ENCODE measurements at places on chromosomes 7 and 10.

GRCh38 chr10:101403161-101403560, 49.2 kb downstream of the BTRC start:
- no peak for DNase-seq

GRCh38 chr10:102534333-102534732, 30.6 kb downstream of the SUFU start:
- no peak for DNase-seq

DNA sequence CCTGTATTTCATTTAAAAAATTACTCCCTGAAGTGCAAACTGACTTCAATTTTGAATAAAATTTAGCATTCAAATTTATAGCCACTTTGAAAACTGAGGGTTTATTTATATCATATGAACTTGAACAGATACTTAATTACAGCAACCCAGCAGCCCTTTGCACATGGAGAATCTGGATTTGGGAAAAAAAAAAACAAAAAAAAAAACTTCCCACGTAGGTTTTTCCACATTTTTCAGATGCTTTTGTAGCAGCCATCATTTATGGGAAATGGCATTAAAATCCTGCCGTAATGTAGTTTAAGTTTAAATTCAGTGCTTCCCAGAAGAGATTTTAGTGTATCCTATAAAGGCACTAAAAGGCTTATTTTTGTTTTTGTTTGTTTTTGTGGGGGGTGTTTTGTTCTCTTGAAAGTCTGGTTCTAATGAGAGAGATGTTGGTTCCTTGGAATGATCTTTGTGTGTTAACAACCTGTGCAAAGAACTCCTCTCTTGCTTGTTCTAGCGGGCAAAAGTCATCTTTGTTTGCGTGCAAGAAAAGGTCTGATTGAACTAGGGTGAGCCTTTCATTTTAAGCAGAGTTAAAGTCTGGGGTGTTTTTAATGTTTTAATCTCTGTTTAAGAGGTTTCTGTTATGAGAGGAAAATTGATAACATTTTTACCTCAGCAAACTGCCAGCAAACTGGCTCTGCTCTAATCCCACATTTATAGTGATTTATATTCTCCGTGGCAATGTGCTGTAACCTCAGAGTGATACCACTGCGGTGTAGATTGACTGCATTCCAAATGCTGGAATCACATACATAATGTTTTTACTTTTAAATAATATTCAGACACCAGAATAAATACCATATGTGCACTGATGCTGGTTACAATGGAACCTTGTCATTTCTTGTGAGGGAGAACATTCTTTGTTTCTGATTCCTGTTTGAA, 105.5 kb downstream of the WNT2 start:
- DNase-seq = no peak

- DNase-seq = no peak
These were observed 49.1 kb upstream of the C1QL3 start for GRCh38 chr10:16570731-16571130.

DNA sequence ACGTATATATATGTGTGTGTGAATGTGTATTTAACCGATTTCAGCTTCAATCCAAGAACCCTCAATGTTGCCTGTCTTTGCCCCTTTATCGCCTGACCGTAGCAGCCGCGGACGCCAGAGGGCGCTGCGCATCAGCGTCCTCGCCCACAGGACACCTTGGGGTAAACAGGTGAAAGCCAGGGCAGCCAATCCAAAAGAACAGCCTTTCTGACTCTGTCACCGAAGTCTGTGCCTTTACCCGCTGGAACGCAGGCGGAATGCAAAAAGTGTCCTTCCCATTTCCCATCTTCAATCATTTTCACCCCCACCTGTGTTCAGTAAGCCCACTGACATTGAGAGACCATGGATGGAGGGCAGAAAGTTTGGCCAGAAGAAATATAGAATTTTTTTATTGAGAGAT, 3.6 kb downstream of the NXPH1 start:
- no peak for DNase-seq

- no peak for DNase-seq
These were observed 165.6 kb downstream of the ADARB2 start for GRCh38 chr10:1571587-1572237.

GRCh38 chr10:34826857-34827766, 12.0 kb upstream of the PARD3 start:
- no peak for DNase-seq

- peak; percentile 22 for DNase-seq
These were observed 1.5 kb downstream of the DUSP5 start for GRCh38 chr10:110498982-110499795.

- no peak for DNase-seq
These were observed 39.7 kb downstream of the OAT start for GRCh38 chr10:124378881-124379471.

- no peak for DNase-seq
These were observed 303.9 kb downstream of the REEP3 start for GRCh38 chr10:63825111-63825510.

DNA sequence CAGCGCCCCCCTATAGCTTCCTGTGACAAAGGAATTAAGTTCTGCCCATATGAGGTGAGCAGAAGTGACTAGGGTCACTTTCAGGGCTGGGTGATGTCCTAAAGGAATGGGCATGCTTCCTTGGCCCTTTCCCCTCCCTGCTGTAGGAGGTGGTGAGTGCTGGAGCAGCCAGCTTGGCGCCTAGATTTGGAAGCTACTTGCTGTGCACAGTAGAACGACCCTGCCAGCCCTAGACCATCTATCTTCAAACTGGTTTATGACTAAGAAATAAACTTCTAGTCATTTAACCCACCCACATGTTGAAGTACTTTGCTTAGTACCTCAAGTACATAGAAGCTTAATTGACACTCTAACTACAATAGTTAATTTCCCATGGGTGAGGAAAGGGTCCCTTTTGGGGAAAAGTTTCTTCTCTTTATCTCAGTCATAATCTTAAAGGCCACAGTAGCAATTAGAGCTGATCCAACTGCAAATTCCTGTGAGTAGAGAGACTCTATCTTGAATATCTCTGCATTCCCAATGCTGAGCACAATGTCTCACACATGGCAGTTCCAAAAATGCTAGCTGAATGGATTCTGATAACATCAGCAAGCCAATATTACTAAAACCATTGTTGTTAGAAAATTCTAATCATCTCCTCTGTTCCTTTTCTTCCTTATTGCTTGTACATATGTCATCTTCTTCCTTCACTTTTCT, 227.2 kb downstream of the RELN start:
- DNase-seq = no peak

- no peak for DNase-seq
These were observed 282.7 kb upstream of the SEMA3D start for GRCh38 chr7:85469446-85470010.

DNA sequence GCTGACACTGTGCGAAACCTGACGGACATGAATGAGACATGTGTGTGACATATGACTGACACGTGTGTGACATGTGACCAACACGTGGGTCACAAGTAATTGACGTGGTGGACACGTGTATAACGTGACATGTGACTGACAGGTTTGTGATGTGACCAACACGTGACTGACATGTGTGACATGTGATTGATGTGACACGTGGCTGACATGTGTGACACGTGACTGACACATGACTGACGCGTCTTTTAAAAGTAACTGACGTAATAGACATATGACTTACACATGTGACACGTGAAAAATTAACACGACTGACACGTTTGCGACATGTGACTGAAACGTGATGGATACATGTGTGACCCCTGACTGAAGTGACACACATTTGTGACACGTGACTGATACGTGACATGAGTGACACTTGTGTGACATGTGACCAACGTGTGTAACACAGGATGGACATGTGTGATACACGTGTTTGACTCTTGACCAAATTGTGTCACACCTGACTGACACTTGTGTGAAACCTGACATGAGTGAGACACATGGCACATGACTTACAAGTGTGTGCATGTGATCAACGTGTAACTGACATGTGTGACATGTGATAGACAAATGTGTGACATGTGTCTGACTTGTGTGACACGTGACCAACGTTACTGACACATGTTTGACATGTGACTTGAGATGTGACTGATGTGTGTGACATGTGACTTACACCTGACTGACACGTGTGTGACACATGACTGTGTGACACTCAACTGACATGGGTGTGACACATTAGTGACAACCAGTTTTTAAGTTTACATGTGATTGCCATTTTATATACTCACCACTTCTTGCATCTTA, 56.9 kb downstream of the ZNF92 start:
- no peak for DNase-seq

- DNase-seq = no peak
These were observed 29.2 kb upstream of the MKX start for GRCh38 chr10:27774831-27775230.

DNA sequence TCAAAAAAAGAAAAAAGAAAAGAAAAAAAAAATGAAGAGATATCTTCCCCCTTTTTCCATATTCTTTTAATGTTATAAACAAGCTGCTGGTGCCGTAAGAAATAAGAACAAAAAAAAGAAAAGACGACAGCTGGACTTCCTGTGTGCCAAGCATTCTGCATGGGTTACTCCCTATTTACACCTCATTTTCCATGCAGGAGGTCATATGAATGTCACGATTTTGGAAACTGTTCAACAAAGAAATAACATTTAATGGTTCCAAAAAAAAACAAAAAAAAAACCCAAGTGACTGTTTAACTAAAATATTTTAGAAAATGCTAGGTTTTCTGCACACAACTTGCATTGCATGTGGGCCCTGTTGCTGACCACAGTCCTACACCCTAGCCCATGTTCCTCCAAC, 159.3 kb downstream of the TNS3 start:
- DNase-seq = no peak

DNA sequence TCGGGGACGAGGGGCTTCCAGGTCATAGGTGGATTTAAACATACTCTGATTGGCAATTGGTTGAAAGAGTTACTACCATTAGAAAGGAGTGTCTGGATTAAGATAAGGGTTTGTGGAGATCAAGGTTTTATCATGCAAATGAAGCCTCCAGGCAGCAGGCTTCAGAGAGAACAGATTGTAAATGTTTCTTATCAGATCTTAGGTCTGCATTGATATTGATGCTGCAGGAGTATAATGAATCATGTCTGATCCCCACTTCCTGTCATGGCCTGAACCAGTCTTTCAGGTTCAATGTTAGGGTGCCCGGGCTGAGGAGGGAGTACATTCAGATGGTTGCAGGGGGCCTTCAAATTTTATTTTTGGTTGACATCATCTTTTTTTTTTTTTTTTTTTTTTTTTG, 51.4 kb downstream of the SH3PXD2A start:
- DNase-seq = no peak

DNA sequence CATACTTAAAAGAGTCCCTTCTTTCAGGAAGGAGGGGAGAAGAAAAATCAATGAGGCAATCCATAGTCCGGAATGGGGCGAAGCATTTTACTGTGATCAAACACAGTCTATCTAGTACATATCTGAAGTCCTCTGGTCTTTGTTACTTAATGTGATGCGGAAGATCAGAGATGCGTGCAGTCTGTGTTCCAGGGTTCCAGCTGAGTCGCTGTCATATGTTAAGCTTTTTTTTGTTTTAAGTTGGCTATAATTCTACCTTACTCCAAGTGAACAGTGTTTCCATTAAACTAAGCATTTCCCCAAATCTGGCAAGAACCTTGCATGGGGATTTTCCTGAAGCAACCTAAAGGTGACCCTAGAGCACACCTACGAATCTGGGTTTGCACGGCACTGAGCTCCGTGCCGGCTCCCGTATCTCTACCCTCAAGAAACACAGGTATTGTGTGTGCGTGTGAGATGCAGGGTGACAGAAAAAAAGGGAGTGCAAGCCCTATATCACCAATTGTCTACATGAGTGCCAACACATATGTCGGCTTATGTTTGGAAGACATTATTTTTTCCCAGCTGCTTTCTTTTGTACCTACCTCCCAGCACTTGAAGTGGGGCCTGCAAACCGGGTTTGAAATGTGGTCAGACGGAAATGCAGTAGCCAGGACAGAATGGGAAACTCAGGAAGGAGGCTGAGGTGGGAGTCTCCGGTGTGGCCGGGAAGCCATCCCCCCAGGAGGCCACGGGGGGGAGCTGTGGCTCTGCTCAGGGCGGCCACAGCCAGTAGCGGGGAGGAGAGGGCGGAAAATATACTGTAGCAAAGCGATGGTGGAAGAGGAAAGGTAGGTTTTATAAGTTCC, 435.8 kb upstream of the MGMT start:
- DNase-seq = peak; percentile 67

GRCh38 chr7:4531236-4531635, 150.9 kb upstream of the FOXK1 start:
- no peak for DNase-seq

GRCh38 chr7:135980012-135980551, 2.9 kb upstream of the MTPN start:
- DNase-seq = no peak

DNA sequence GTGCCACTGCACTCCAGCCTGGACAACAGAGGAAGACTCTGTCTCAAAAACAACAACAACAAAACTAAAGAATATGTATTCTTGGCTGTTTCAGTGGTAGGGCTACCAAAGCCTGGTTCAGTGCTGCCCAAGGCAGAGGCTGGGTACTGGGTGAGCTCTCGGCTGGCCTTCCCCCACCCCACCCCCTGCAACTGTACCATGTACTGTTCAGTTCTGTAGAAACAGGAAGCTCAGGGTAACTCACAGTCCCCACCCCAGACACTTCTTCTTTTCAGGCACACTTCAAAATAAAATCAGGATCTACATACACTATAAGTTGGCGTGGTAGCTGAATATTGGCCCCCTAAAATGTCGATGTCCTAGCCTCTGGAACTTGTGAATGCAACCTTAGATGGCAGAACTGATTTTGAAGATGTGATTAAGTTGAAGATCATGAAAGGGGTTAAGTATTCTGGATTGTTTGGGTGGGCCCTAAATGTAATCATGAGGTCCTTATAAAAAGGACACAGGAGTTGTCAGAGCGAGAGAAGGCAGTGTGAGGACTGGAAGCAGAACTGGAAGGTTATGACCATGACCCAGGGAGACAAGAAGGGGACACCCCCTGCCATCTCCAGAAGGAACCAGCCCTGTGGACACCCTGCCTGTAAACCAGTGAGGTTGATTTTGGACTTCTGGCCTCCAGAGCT, 31.2 kb downstream of the TBXAS1 start:
- DNase-seq = peak; percentile 53

GRCh38 chr7:104981672-104982037, 32.4 kb upstream of the KMT2E start:
- DNase-seq = no peak

DNA sequence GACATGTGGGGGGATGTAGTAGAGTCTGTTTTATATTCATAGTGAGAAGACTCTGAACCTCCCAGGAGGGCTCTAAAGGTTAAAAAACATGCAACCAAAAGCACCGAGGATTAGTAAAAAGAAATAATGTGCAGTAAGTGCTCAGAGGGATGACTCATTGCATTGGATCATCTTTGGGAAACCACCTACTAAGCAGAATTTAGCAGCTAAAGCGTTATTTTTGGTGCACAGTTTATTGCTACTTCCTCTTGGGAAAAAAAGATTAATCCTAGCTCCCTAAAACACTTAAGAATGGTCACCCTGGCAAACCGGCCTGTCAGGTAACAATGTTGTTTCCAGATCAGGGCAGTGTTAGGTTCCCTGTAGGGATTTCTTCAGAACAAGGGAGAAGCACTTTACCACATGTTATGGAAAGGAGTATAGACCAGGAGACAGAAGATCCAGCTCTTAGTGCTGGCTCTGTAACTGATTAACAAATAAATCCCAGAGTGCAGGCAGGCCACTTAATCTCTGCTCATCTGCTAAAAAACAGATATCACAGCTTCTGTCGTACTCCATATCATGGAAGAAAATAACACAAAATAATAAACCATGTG, 44.8 kb upstream of the FAM133B start:
- DNase-seq = no peak
